ENCODE measurements at places on chromosomes 11 and 22. TPM values are rescaled to one million over a fixed set of nuclear protein-coding genes. Genes with fewer than 3 reads are reported as not detected.

The DNAJB7 gene
- polyA plus RNA-seq, result 0.20 TPM

The PRR5 gene
- 34.0 TPM for polyA plus RNA-seq

The KDELR3 gene
- polyA plus RNA-seq, result 11.7 TPM

The PHOX2A gene
- not detected for polyA plus RNA-seq

- DNase-seq, result no peak
Measured at GRCh38 chr11:34157163-34157562, 51.7 kb downstream of the NAT10 start.
